ENCODE measurements at places on chromosomes 16 and 17.

- DNase-seq = no peak
Measured at GRCh38 chr16:87697256-87697655, 68.5 kb downstream of the KLHDC4 start.

DNA sequence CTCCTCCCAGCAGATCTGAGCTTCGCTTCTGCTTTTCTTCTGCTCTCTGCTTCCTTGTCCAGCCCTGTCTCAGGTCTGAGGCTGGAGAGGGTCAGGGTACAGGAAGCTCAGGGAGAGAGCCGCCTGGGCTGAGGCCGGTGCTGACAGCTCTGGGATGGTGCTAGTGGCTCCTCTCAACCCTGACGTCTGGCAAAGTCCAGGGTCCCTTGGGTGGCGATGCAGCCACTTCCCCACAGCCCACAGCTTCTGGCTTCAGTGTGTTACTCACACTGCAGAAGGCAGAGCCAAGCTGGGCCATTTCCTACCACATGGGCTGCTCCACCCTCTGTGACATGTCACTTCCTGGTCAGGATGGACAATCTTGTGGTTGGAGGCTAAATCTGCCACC, at the start of gene CD300C:
Gene CD300C, minus strand, starts transcription at position 273 of the 388 bp plus-strand sequence. CDS start 333 bp downstream, outside the sequence.
- DNase-seq = no peak

GRCh38 chr17:82235056-82235774, 6.4 kb downstream of the SLC16A3 start:
- DNase-seq = no peak

GRCh38 chr17:78528541-78528940, 48.7 kb downstream of the DNAH17 start:
- no peak for DNase-seq

- DNase-seq = no peak
Measured at GRCh38 chr16:85330694-85331188, 218.5 kb upstream of the CIBAR2 start.

- no peak for DNase-seq
Measured at GRCh38 chr17:76197911-76198310, 42.4 kb downstream of the RNF157 start.
